ENCODE measurements at places on chromosomes 7 and 10.

GRCh38 chr10:77726732-77727131 lies 89.1 kb upstream of the KCNMA1 start:
- DNase-seq, result no peak

- DNase-seq, result no peak
These were observed 1030.0 kb downstream of the GRM8 start for GRCh38 chr7:126222782-126223181.

- DNase-seq, result no peak
These were observed 87.8 kb upstream of the DYNC1I1 start for GRCh38 chr7:95684505-95684904.

GRCh38 chr7:38561166-38561565 lies 70.0 kb downstream of the AMPH start:
- DNase-seq, result no peak

DNA sequence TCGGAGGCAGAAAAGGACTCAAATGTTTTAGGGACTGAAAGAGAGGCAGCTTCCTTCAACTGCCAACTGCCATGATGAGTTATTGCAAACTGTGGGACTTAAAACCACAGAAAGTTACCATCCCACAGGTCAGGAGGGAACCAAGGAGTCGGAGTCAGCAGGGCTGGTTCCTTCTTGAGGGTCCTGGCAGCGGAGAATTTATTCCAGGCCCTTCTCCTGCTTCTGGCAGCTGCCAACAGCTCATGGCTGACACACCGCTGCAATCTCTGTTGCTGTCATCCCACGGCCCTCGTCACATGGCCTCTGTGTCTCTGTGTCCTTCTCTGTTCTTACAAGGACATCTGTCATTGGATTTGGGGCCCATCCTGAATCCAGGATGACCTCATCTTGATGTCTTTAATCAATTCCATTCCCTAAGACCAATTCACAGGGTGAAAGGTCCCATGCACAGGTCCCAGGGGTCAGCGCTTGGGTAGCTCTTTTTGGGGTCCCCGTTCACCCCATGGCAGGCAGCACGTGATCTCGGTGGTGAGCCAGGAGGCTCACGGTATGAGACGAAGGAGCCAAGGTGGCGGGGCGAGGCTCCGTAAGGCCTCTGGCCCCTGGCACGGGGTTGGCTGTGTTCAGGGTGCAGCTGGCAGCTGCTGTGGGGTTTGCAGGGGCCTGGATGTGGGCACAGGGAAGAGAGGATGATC lies 27.4 kb upstream of the PSMG3 start:
- DNase-seq, result no peak

DNA sequence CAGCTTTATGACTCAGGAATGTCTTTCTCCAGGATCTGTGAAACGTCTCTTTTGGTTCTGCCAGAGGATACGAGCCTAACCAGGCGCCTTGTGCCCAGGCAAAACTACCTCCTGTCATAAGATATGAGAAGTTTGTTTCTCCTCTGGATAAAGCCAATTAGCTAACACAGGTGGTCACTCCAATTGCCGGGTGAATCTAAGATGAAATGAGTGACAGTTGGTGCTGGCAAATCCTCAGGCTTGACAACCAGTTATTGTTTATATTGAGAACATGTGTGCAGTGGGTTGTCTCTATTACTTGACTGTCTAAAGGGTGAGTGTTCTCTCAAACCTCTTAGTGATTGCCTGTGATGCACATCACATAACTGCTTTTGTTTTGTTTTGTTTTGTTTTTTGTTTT lies 449.1 kb downstream of the XPNPEP1 start:
- no peak for DNase-seq

DNA sequence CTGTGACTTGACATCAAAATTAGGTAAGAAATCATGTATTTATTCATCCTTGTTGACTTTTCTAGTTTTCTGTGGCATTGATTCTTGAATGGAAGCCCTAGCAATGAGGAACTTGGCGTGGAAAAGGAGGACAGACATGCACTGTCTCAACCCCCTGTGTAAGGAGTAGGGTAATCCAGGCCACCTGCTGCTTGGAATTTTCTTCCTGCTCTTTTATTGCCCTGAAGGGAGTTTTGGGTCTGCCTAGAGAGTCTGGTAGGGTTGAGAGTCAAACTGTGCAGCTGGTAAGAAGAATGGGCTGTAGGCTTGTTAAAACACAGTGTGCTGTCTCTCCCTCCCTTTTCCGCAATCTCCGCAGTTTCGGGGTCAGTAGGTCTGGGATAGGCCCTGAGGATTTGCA lies 19.7 kb downstream of the ZNF32 start:
- no peak for DNase-seq

DNA sequence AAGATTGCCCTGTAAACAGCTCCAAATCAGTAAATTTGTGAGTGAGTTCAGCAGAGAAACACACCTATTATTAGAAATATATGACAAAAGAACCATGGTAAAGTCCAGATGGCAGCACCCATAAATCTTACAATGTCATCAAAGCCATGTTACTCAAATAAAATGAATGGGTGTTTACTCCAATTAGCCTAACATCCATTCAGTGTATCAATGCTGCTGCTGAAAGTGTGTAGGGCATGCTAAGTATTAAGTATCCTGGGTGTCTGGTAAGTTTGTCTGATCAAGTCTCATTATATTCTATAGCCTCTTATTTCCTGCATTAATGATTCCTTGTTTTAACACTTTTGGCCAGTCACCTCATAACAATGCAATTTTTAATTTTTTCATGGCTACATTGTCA lies 185.5 kb upstream of the STEAP4 start:
- no peak for DNase-seq

DNA sequence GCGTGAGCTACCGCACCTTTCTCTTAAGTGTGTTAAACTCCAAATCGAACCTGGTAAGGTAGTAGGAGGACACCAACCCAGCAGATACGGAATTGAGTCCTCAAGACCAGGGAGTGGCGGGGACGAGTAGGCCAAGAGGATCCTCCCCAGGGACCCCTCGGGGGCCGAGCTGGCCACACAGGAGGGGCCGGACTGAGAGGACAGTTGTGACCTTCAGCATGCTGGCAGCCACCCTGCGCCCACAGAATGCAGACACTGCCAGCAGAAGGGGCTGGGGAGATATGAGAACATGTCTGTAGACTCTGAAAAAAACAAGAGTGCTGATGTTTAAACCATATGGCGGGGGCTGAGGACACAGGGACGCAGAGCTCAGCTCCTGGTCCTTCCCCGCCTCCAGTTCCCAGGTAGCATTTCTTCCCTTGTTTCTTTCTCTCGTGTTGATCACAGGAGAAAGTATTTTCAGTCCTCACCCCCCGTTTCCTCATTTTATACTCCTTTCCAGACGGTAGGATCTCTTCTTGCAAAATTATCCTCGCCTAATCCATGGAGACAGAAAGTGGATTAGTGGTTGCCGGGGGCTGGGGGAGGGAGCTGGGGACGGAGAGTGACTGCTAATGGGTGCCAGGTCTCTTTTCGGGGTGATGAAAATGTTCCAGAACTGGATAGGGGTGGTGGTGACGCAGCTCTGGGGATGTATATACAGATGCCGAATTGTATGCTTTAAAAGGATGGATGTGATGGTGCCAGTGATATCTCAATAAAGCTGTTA lies 11.5 kb upstream of the UNCX start:
- DNase-seq, result no peak

GRCh38 chr10:70820976-70821750 lies 5.4 kb downstream of the SGPL1 start:
- DNase-seq, result no peak

DNA sequence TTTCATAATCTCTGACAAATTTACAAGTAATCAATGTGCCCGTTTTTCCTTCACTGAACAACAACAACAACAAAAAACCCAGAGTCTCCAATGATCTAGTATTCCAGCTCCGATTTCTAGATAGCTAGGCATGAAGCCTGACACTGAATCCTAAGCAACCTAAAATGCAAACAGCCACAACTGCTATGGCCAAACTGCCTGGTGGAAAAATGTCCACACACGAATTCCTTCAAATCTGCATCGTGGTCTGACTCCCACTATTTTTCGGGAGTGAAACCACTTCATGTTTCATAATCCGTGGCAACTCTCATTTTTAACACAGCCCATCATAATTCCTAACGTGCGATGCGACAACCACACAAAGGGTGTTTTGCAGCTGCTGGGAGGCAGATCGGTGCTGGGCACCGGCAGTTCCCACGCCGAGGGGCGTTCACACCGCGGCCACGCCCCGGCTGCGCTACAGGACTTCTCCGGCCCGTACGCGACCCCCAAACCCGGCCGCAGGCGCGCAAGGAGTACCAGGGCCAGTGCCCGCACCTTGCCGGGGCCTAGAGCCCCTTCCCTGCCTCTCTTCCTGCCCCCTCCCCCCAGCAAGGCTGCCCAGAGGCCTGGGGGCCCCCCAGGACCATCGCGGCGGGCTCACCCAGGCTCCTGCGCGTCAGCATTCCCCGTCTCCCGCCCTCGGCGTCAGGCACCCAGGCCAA lies 814 bp downstream of the RUFY2 start:
- DNase-seq, result peak; percentile 57

- no peak for DNase-seq
These were observed 1.3 kb upstream of the CUL1 start for GRCh38 chr7:148697256-148698006.

All from HT-29 (cell line).